ENCODE measurements at places on chromosomes 16 and 17.

- DNase-seq, result no peak
Observed at GRCh38 chr17:51540151-51540550, 279.8 kb downstream of the UTP18 start.

GRCh38 chr17:63665527-63666214 is 34.3 kb downstream of the LIMD2 start:
- no peak for DNase-seq

GRCh38 chr16:89765292-89765830 is 44.0 kb downstream of the ZNF276 start:
- no peak for DNase-seq

DNA sequence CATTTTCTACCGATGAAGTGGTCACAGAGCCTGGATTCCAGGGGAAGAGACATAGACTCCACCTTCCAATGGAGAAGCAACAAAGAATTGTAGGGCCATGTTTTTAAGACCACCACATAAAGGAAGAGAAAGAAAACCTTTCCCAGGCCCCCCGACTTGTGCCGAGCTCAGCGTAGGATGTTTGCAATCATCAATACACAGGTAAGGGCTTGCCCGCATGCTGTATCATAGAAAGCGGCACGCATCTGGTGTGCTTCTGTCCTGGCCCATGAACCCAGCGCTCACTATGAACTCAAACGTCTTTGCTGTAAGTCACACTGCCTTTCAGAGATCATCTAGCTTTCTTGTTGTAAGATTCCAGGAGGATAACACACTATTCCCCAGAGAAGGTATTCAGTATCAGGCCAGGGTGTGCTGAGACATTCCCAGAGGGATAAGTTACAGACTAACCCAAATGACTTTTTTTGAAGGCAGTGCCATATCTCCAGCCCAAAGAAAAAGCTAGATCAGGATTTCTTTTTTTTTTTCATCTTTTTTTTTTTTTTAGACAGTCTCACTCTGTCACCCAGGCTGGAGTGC is 79.5 kb upstream of the RPL38 start:
- DNase-seq, result no peak

DNA sequence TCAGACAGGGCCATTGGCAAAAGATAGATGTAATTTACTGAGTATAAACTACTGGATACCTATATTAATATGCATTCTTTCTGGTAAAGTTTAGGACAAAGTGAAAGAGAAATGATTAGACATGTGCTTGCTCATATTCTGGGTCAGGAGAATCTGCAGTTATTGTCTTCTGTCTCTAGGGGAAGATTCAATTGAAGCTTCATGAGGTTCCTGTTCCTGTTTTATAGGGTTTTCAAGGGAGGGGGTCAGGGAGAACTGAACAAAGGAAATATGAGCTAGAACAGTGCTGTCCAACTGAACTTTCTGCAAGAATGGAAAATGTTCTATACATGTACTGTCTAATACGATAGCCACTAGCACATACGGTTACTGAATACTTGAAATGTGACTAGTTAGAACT is 59.3 kb upstream of the CORO6 start:
- no peak for DNase-seq
